PC-3 (cell line): ENCODE measurements at places on chromosomes 3 and 15. TPM values are rescaled to one million over a fixed set of nuclear protein-coding genes. Genes with fewer than 3 reads are reported as not detected.

DNA sequence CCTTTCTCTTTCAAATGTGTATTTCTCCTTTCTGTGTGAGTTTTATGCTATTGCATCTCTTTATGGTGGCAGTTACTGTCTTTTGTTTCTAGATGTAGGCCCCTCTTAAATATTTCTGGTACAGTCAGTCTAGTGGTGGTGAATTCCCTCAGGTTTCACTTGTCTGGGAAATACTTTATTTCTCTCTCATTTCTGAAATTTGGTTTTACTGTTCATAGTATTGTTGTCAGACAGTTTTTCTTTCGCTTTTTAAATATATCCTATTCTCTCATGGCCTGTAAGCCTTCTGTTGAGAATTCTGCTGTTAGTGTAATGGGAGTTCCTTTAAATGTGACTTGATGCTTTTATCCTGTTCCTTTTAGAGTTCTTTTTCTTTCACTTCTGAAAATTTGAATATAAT lies 874.0 kb downstream of the PLOD2 start:
- H3K4me1 ChIP-seq, result no peaks in the 10 kb centered on the region
- no peak for DNase-seq
- H3K27ac ChIP-seq, result no peak overlapping the region
- H3K36me3 ChIP-seq, result no peaks in the 10 kb centered on the region
- no peaks in the 10 kb centered on the region for H3K27me3 ChIP-seq

The MYRIP gene
- total RNA-seq, result not detected in 2 replicates

GRCh38 chr3:43153216-43154083 lies 47.6 kb upstream of the POMGNT2 start:
- no peak overlapping the region for H3K27ac ChIP-seq
- H3K4me1 ChIP-seq, result no peaks in the 10 kb centered on the region
- H3K4me3 ChIP-seq, result no peak overlapping the region
- no peaks in the 10 kb centered on the region for H3K36me3 ChIP-seq

DNA sequence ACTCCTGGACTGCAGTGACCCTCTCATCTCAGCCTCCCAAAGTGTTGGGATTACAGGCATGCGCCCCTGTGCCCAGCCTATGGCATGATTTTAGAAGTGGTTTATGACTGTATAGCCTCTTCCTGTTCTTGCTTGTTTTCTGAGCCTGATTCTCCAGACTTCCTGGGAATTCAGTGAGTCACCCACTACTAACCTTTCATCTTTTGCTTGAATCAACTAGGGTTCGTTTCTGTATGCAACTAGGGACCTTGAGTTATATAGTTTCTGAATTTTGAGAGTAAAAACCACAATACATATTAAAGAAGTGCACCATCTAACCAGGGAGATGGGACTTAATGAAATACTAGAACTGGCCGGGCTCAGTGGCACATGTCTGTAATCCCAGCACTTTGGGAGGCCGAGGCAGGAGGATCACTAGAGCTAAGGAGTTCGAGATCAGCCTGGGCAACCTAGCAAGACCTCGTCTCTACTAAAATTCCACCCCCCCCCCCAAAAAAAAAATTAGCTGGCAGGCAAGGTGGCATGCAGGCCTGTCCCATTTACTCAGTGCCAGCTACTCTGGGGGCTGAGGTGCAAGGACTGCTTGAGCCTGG lies 76.0 kb downstream of the ZNF609 start:
- peak overlapping the region; percentile 77 for H3K27ac ChIP-seq
- H3K36me3 ChIP-seq, result no peaks in the 10 kb centered on the region
- peaks cover 17% of the 10 kb centered on the region for H3K4me1 ChIP-seq

The CSPG4 gene
- 2.0 and 2.9 TPM in 2 replicates for total RNA-seq

DNA sequence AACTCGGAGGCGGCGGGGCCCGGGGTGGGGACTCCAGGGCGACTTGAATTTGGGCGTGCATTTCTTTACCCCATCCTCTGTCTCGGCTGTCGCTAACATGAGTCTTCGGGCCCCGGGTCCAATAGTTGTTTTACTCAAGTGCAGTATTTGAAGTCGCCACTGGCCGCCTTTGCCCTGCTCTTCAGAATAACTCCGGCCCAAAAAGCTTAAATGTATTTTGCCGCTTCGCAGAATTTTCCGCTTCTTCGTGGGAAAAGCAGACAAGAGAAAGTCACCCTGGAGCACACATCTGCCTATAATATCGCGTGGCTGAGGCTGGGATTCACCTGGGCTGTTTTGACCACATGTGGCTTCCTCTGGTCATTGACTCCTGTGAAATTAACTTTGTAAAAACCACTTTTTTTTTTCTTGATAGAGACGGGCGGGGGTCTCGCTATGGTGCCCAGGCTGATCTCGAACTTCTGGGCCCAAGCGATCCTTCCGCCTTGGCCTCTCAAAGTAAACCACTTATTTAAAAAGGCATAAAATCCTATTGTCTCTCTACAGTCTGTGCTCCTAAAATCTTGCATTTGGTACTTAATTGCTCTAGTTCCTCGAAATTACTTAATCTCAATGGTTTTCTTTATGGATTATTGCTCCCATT lies 676 bp downstream of the CNOT10 start:
- 0 out of 2 replicates have a peak, but pooled peaks cover 2% of the 10 kb centered on the region for H3K36me3 ChIP-seq
- H3K27me3 ChIP-seq, result no peaks in the 10 kb centered on the region
- peak overlapping the region; percentile 64 for H3K27ac ChIP-seq
- DNase-seq, result peak; percentile 12
- peaks cover 26% of the 10 kb centered on the region for H3K4me1 ChIP-seq
- peak overlapping the region; percentile 97 for H3K4me3 ChIP-seq

The KIF15 gene
- total RNA-seq, result 19.1 and 31.8 TPM in 2 replicates

The UROC1 gene
- not detected in 2 replicates for total RNA-seq

DNA sequence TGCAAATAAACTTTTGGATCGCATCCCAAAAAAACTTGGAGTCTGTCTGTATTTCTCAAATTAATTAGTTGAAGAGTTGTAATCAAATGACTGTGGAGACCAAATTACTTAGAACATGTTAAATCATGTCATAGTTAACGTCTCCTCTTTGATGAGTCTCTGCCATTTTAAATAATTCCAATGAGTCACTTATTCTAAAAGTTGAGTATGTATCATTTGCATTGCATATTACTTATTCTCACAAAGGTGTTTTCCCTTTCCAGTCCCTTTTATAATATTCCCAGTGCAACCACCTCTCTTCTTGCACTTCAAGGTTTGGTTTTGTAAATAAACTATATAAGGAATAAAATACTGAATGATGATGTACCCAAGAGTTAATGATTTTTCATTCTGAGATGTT lies 36.0 kb upstream of the MBNL1 start:
- H3K27ac ChIP-seq, result no peak overlapping the region
- no peaks in the 10 kb centered on the region for H3K36me3 ChIP-seq
- no peaks in the 10 kb centered on the region for H3K4me1 ChIP-seq
- no peaks in the 10 kb centered on the region for H3K27me3 ChIP-seq
- no peak overlapping the region for H3K4me3 ChIP-seq
- no peak for DNase-seq

- H3K27me3 ChIP-seq, result no peaks in the 10 kb centered on the region
- no peaks in the 10 kb centered on the region for H3K4me1 ChIP-seq
- H3K27ac ChIP-seq, result no peak overlapping the region
- no peak overlapping the region for H3K4me3 ChIP-seq
- DNase-seq, result no peak
These were observed 37.6 kb downstream of the HHLA2 start for GRCh38 chr3:108333961-108334360.

The EAF2 gene
- 2.8 and 8.6 TPM in 2 replicates for total RNA-seq

GRCh38 chr3:107578091-107578490 lies 55.3 kb downstream of the BBX start:
- no peaks in the 10 kb centered on the region for H3K4me1 ChIP-seq
- H3K4me3 ChIP-seq, result no peak overlapping the region
- H3K27ac ChIP-seq, result no peak overlapping the region
- DNase-seq, result no peak
- H3K27me3 ChIP-seq, result no peaks in the 10 kb centered on the region

- H3K36me3 ChIP-seq, result no peaks in the 10 kb centered on the region
- H3K27me3 ChIP-seq, result no peaks in the 10 kb centered on the region
- H3K4me3 ChIP-seq, result no peak overlapping the region
- no peak overlapping the region for H3K27ac ChIP-seq
- no peaks in the 10 kb centered on the region for H3K4me1 ChIP-seq
- DNase-seq, result no peak
These were observed 21.9 kb upstream of the AP3B2 start for GRCh38 chr15:82731527-82731926.

The FBXO40 gene
- total RNA-seq, result not detected in 2 replicates

The GABRA5 gene
- total RNA-seq, result not detected in 2 replicates

DNA sequence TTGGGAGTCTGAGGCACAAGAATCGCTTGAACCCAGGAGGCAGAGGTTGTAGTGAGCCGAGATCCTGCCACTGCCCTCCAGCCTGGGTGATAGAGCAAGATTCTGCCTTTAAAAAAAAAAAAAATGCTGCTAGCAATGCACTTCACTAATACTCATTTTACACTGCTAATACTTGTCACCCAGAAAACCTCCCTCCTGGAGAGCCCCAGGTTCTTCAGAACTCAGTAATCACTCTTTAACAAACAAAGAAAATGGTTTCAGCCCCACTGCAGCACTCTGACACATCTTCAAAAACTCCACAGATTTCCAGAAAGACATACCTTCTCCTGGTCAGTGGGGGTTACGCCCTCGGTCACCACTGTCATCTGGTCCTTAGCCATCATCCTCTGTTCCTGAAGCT lies 366.7 kb downstream of the SHQ1 start:
- no peak overlapping the region for H3K27ac ChIP-seq
- H3K4me3 ChIP-seq, result no peak overlapping the region
- no peak for DNase-seq

DNA sequence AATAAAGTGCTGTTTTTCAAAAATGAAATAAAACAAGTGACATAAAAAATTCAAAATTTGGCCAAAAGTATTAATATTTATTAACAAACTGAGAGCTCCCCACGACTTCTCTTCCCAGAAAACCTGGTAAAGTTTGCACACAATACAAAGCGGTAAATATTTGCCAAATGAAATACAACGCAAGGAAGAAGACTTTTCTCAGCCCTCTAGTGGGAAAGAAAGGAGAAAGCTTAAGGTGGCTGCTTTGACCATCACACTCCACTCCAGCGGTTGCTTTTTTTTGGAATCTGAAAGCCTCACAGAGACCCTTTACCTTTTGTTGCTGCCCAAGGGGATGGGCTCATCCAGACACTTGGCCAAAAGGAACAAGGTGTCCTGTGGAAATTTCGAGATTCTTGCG lies 1.1 kb upstream of the GK5 start:
- H3K27me3 ChIP-seq, result no peaks in the 10 kb centered on the region
- H3K27ac ChIP-seq, result no peak overlapping the region
- no peaks in the 10 kb centered on the region for H3K36me3 ChIP-seq
- H3K4me3 ChIP-seq, result no peak overlapping the region

DNA sequence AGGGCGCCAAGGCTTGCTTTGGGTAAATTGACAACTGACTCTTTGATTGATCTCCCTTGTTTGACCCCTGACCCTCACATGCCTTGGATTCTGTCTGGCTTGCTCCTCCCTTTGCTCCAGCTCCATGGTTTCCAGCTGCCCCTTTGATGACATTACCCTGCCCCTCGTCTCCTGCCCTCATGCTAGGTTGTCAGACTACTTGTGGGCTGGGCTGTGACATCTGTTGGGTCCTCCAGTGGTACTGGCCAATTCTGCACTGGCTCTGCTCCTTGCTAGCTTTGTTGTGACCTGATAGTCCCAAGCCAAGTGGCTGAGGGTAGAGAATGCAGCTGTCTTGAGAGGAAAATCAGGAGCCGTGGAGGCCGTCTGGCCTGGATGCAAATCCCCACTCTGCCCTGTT lies 6.2 kb downstream of the THSD4 start:
- peaks cover 26% of the 10 kb centered on the region for H3K4me1 ChIP-seq
- H3K4me3 ChIP-seq, result no peak overlapping the region
- no peak for DNase-seq
- no peak overlapping the region for H3K27ac ChIP-seq
- peaks cover 45% of the 10 kb centered on the region for H3K36me3 ChIP-seq
- H3K27me3 ChIP-seq, result no peaks in the 10 kb centered on the region

The CPLX3 gene
- total RNA-seq, result not detected in 2 replicates

The OR5K2 gene
- total RNA-seq, result not detected in 2 replicates

DNA sequence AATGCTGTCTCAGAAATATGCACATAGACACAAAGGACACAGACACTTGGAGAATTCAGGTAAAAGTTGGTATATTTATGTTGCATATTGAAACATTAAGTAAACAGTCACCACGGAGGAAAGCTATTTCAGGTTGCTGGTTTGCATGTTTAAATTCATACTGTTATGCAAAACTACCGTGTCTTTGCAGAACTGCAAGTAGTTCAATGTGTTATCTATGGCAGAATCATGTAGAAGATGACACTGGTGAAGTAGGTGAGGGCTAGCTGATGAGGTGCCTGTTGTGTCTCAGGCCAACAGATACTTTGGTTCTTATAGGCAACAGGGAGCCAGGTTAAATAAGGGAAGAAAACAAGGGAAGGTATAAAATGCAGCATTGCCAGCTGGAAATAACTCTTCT lies 511.3 kb downstream of the DIPK2A start:
- H3K27me3 ChIP-seq, result no peaks in the 10 kb centered on the region
- no peak overlapping the region for H3K27ac ChIP-seq
- no peaks in the 10 kb centered on the region for H3K36me3 ChIP-seq
- H3K4me3 ChIP-seq, result no peak overlapping the region
- no peak for DNase-seq

The LMAN1L gene
- total RNA-seq, result not detected in 2 replicates

DNA sequence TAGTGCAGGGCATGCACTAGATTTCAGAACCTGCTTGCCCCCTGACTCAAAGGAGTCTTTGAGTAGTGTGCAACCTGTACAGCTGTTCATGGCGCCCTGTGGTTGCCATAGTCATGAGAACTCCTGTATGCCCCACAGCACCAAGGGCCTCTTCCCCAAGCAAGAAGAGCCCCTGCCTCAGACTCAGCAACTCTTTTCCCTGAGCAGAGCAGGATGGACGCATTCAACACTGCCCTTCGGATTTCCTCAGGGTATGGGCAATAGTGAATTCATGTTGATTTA lies 89.7 kb upstream of the KLF13 start:
- DNase-seq, result no peak
- H3K27ac ChIP-seq, result no peak overlapping the region
- peaks cover 7% of the 10 kb centered on the region; the same call in 1 of the 2 replicates for H3K27me3 ChIP-seq
- no peak overlapping the region for H3K4me3 ChIP-seq
- H3K36me3 ChIP-seq, result no peaks in the 10 kb centered on the region

The AMIGO3 gene
- 1.8 and 2.1 TPM in 2 replicates for total RNA-seq

- no peaks in the 10 kb centered on the region for H3K27me3 ChIP-seq
- H3K27ac ChIP-seq, result no peak overlapping the region
- peak; percentile 55 for DNase-seq
- no peaks in the 10 kb centered on the region for H3K4me1 ChIP-seq
- no peaks in the 10 kb centered on the region for H3K36me3 ChIP-seq
These were observed 221.0 kb upstream of the EOMES start for GRCh38 chr3:27943106-27943505.

DNA sequence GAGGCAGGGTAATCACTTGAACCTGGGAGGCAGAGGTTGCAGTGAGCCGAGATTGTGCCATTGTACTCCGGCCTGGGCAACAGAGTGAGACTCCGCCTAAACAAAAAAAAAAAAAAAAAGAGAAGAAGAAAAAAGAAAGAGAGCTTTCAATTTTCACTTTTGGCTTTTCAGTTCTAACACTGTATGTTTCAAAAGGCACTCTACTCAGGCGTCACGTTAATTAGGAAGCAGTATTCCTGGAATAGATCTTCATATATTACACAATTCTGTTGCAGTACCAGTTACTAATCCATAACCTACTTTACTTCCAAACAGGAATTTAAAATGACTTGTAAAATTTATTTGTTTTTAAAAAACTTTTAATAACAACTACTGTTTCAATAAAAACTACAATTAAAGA lies 131.7 kb upstream of the PLXND1 start:
- no peak overlapping the region for H3K27ac ChIP-seq
- H3K27me3 ChIP-seq, result no peaks in the 10 kb centered on the region
- peaks cover 2% of the 10 kb centered on the region for H3K4me1 ChIP-seq
- no peak overlapping the region for H3K4me3 ChIP-seq

- no peaks in the 10 kb centered on the region for H3K27me3 ChIP-seq
- no peaks in the 10 kb centered on the region for H3K36me3 ChIP-seq
- no peak overlapping the region for H3K27ac ChIP-seq
- H3K4me1 ChIP-seq, result 0 out of 2 replicates have a peak, but pooled peaks cover 4% of the 10 kb centered on the region
- DNase-seq, result no peak
These were observed 136.0 kb upstream of the THBS1 start for GRCh38 chr15:39444735-39445470.
